Stimulated activated CD8-positive, alpha-beta memory T cell treated with anti-CD3 and anti-CD28 coated beads, Interleukin-2, amount 100 ng/mL, for 48 hours (primary cell): ENCODE measurements at places on chromosomes 16 and 17.

- DNase-seq, result no peak
Observed at GRCh38 chr17:43536236-43536992, 9.7 kb downstream of the ETV4 start.

GRCh38 chr17:40536295-40537171 is 28.7 kb downstream of the CCR7 start:
- no peak for DNase-seq

- no peak for DNase-seq
Observed at GRCh38 chr17:78804777-78805176, 22.7 kb upstream of the CYTH1 start.

DNA sequence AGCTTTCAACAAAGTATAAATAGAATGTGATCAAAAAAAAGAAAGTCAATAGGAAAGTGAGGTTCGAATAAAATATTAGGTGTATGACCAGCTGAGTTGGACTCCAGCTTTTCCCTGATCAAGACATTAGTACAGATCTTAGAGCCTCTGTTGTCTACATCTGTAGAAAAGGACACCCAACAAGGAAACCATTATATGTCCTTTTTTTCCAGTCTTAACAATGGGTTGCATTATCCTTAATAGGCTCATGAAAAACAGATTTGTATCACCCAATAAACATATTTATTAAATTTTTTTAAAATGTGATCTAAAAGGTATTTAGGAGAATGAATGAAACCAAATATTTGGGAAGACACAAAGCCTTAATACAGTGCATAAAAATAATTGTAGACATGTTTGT is 18.1 kb downstream of the ABCA6 start:
- DNase-seq, result no peak

DNA sequence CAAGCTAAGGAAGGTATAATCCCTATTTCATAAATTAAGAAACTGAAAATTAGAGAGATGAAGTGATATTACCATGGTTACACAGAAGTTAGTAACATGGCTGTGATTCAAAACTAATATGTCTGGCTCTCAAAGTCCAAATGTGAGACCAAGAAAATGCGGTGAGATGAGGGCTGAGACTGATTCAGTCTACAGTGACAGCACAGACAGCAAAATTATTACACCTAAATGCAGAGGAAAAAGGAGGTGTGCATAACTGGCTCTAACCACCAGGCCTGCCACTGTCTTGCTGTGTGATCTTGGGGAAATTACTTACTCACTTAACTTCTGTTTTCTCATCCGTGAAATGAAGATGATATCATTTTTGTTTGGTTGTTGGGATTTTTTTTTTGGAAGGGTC is 270.0 kb upstream of the SOX9 start:
- no peak for DNase-seq

DNA sequence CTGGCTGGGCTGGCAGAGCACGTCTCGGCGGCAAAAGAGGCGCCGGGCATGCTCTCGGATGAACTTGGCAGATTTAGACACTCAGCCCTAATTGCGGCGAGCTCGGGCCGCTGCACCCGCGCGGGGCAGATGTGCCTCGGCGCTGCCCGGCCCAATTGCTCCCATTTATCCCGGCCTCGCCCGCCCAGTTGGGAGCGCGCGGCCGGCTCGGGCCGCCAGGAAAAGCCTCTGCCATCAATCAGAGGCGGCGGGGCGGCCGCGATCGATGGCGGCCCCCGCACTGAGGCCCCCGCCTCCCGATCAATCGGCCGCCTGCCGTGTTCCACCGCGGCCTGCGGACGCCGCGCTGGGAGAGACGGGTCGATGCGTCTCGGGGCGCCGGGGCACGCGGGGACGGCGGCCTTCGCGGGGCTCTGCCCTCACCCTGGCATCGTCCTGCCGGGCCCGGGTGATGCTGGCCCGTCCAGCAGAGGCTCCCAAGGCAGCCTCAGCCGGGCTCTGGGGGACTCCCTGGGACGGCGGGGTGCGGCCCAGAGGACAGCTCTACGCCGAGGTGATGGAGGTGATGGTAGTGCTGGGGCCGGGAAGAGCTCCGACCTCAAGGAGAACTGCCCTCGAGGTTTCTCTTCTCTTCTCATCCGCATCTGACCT is 200.9 kb upstream of the N4BP1 start:
- DNase-seq, result no peak

- DNase-seq, result no peak
Observed at GRCh38 chr17:66518108-66518507, 215.7 kb downstream of the PRKCA start.

DNA sequence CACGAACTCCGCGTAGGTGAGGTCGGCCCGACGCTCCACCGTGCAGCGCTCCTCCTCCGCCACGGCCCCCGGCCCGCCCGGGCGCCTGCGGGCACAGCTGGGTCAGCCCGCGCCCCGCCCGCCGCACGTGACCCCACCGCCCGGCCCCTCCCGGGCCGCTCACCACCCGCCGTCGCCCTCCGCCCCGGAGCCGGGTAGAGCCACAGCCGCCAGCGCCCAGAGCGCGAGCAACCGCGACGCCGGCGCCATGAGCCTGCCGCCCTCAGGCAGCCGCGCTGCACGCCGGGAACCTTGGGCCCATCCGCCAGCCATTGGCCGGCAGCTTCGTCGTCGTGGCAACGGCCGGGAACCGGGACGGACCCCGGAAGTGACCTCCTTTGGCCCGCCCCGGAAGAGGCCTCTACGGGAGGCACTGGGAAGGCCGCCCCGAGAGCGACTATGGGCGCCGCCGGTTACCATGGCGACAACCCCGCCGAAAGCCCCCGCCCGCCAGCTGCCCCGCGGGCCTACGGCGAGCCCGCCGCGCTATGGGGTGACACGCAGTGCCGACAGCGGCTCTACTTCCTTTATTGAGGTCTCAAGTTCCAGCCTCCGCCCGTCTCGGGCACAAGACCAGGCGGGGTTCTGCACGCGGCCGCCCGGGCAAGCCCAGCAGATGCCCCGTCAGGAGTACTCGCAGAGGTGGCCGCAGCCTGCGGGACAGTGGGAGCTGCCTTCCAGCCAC is at the start of gene JMJD8:
JMJD8 (minus strand) TSS at position 264 of the 724 bp plus-strand sequence; CDS start at position 249, 15 bp downstream.
- peak; percentile 97 for DNase-seq

- DNase-seq, result no peak
Observed at GRCh38 chr16:70675851-70676513, 9.9 kb downstream of the MTSS2 start.

DNA sequence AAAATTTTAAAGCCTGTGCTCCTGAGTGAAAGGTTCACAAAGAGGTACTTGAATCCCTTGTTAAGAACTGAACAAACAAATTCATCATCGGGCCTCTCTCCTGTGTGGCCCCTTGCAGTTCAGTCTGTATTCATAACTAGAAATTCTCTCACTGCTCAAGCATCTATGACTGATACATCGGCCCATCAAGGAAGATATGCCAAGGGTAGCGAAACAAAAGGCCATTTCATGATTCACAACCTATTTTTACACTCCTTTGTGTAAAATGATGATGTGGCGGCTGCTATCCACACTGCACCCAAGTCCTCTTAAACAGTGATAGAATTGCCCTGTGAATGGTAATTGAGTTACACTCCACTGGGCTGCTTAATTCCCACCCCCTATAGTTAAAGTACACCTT is 204.6 kb downstream of the STX8 start:
- DNase-seq, result no peak

DNA sequence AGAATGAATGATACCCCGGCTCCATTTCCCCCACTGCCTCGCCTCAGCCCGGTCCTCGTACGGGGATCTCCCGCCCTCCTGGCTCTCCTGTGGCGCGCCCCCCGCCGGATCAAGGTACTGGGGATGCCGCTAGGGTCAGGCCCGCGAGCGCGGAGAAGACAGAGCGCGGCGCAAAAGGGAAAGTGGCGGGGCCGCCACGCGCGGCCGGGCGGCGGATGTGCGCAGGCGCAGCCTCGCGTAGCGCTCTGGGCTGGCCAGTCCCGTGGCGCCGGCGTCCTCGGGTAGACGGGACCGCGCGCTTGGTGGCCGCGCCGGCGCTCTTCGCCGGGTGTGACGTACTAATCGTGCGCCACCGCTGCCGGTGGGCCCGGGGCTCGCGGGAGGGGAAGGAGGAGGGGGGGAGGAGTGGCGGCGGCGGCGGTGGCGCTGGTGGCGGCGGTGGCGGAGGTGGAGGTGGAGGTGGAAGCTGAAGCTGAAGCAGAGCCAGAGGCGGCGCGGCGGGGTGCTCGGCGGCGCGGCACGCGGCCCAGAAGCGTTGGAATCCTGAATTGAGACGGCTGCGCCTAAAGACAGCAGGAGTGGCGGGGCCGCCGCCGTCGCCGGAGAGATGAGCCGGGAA is at the start of gene SENP3:
SENP3 (plus strand) TSS at position 331 of the 619 bp plus-strand sequence. CDS start 1,158 bp downstream, outside the sequence.
- DNase-seq, result peak; percentile 86

DNA sequence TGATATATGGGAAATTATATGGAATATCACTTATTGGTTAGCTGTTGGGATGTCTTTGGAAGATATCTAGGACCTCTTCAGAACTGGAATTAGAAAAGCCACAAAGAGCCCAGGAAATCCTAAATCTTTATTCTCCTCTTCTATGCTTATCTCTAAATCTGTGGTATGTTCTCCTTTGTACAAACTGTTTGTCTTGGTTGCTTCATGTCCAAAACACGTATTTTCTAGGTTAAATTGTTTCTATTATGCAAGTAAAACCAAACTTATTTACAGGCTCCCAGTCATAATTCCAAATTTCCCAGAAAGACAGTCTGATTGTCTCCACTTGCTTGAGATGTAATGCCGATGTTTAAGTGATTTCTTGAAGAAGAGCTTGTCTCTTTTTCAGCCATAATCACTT is 650.9 kb downstream of the CDH11 start:
- no peak for DNase-seq

DNA sequence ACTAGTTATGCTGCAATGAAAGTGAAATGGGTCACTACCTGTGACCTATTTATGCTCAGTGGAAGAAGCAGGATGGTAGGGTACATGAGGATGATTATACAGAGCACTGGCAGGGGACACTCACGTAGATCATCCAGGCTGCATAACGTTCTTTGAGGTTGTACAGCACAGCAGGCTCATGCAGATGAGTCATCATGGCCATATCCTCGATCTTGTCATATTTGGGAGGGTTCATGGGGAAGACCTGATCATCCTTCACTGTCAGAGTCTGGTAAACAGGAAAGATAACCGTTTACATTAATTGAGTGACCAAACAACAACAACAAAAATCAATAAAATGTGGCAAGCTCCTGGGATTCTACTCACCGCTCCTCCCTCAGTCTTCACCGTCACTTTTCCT is 2.1 kb downstream of the MYH2 start:
- no peak for DNase-seq

DNA sequence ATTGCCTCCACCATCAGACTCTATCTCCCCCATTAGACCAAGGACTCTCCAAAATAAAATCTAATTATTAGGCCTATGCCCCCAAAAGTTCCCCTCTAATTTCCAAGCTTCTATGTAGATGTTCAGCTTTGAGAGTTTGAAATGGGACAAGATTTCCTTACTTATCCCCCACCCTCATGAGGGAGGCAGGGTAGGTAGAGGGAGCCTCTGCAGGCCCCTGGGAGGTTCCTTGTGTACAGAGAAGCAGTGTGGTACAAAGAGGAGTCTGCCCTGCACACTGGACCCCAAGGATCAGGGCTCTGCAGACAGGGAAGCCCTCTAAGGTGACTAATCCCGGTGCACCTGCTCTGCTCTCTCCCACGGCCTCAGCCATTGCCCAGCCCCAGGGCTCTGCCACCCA is 2.5 kb downstream of the KRT17 start:
- DNase-seq, result no peak

GRCh38 chr17:37512442-37513068 is 22.9 kb downstream of the DUSP14 start:
- no peak for DNase-seq

GRCh38 chr17:72165192-72165866 is 44.5 kb downstream of the SOX9 start:
- no peak for DNase-seq

GRCh38 chr16:15704545-15704987 is 54.5 kb downstream of the NDE1 start:
- DNase-seq, result peak; percentile 54

GRCh38 chr16:29756654-29757053 is 10.9 kb upstream of the C16orf54 start:
- no peak for DNase-seq

- no peak for DNase-seq
Observed at GRCh38 chr16:78435260-78435659, 335.8 kb downstream of the WWOX start.

DNA sequence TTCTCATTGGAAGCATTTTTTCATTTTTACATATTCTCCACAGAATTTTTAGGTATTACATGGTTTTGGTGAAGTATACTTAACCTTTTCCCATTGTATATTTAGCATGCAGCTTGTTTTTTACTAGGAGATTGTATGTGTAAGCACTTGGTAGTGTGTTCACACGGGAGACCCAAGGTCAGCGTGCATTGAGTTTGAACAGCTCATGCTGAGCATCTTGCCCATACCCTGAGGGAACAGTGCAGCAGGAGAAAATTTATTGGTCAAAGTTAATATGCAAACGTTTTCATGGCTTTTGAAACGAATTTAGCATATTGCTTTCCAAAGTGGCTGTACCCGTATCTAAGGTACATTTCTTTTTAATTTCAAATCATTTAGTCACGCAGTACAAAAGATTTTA is 168.7 kb downstream of the MRTFB start:
- DNase-seq, result no peak

DNA sequence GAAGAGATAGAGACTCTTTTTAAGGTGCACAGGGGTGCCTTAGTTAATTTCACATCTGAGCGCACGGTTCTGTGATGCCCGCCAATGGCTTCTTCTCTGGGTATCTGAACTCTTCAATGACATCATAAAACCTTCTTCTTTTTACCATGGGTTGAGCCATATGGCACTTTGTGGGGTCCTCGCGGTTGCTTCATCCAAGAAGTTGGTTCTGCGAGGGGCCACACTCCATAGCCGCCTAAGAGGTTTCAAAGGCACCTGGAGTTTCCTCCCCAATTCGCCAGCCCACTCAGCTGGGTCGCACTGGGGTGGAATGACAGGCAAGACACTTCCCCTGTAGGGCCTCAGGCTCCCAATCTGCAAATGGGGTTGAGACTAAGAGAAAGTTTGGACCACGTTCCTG is 10.4 kb upstream of the MT4 start:
- DNase-seq, result no peak

DNA sequence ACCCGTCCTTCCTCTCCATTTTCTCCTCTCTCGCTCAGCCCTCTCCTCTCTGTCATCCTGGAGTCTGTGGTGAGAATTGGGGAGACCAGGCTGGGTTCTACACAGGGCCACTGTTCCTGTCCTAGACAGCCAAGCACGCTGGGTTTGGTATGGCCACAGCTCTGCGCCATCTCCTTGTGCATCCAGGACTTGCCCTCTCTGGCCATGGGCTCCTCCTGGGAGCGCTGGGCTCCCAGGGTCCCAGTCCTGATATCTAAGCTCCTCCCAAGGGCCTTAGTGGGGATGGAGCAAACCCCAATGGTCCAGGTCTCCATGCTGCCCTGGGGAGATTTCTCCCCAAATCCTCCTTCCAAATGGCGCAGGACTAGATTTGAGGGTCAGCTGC is 27.2 kb upstream of the ITGA3 start:
- no peak for DNase-seq

DNA sequence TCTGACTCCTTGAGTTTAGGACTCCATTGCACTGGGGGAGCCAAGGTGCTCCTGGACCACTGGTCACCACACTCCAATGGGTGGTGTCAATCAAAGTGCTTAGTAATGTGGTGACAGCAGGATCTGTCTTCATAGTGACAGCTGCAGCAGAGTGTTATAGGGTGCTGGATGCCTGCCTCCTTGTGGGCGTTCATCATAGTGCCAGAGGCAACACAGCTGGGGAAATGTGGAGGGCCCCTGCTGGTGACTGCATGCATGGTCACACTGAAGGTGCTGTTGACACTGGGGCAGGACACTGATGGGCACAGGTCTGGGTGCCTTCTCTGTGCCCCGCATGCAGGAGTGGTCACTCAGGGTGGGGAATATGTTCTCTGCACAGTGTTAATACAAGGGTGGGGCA is 177.5 kb upstream of the CDH8 start:
- no peak for DNase-seq

GRCh38 chr17:60743799-60744198 is 66.1 kb downstream of the BCAS3 start:
- DNase-seq, result no peak
